ENCODE measurements at places on chromosomes 7 and 10.
A peak's percentile ranks its signal among the peaks of the same experiment; 100 is the strongest.

DNA sequence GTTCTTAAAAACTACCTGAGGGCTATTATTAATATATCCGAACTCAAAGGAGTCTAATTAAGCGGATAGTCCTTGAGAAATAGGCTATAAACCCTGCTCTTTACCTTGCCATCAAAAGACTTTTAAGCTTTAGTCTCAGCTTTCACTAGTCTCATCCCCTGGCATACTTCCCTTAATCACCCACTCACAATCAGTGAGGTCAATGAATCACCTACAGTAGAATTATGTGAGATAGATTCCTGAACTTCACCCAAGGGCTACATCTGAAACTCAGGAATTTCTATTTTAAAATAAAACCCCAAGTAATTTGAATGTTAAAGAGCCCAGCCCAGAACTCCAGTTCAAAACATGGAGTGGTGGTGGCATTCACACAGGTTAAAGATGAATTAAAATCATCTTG, 108.7 kb downstream of the ETV1 start:
- DNase-seq: peak; percentile 49

DNA sequence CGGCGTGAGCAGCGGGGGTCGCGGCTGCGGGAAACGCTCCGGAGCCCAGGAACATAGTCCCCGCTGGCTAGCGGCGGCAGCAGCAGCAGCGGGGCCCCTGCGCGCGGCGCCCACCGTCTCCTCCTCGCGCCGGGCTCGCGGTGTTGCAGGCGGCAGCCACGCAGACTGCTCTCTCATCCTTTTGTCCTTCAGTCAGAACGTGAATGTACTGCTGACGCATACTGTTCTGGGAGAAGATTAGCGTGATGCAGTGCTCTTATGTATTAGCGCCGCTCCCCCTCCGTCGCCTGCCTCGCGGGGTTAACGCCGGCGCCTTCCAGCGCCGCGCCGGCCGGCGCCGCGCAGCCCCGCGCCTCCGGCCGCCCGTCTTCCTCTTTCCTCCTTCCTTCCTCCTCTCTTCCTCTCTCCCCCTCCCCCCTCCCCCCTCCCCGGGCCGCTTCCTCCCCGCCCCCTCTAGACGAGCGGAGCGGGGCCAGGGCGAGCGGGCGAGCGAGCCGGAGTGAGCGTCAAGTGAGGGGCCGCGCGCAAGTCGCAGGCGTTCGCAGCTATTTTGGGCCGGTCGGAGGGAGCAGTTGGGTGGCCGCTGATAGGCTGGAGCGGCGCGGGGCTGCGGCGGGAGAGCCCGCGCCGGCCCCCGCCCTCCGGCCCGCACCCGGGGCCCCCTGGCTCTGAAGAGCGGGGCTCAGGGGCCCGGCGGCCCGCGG, 816 bp upstream of the LRRC4 start:
- peak; percentile 69 for DNase-seq

- DNase-seq: peak; percentile 83
Measured at GRCh38 chr10:17835688-17836087, 26.5 kb downstream of the MRC1 start.

DNA sequence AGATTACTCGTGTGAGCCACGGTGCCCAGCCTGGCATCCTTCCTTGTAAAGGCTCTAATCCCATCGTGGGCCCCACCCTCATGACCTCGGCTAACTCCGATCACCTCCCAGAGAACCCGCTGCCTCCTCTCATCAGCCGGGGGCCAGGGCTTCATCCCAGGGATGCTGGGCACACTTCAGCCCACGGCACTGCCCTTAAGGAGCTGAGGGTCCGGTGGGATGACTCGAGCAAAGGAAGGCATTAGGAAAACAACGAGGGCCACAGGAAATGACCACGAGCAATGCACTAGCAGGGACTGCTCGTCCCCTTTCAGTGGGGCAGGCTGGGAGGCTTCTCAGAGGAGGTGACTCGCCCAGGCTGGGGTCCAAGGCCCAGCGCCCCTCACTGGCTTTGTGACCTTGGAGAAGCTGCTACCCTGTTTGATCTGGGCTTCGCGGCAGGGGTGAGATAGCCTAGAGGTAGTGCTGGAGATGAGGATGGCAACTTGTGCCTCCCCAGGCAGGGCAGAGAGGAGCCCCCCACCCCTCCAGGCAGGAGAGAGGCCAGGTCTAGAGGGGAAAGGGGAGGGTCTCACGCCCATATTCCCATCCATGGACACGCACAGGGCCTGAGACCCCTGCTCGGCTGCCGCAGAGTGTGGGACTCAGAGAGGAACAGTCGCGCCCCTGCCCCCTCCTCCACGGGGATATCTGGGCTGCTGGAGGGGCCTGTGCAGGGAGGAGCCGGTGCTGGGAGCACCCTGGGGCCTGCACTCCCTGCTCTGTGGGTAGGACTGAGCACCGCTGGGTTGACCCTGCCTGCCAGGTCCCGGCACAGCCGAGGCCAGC, 26.8 kb downstream of the ELFN1 start:
- no peak for DNase-seq

GRCh38 chr10:12709000-12709401, 292.5 kb downstream of the CCDC3 start:
- no peak for DNase-seq

GRCh38 chr7:30308389-30308788, 24.0 kb downstream of the ZNRF2 start:
- DNase-seq: no peak

GRCh38 chr7:68504716-68505115, 1093.6 kb upstream of the AUTS2 start:
- no peak for DNase-seq

DNA sequence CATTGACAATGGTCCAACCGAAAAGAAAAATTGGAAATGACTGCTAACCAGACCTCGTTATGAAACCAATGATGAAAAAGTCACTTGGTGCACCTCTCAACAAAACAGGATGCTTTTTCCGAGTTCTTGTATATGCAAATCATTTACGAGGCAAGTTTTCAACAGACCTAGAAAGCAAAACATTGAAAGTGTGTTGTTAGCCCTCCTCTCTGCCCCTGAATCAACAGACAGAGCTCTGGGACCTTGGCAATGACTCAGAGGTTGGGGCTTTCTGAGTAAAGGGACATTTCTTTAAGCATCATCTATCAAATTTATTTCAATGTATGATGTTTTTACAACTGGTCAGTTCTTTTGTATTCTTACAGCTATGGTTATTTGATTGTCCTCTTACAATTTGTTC, 16.3 kb upstream of the DKK1 start:
- no peak for DNase-seq

- no peak for DNase-seq
Measured at GRCh38 chr7:99971242-99971641, 4.6 kb downstream of the AZGP1 start.

GRCh38 chr10:15188603-15189002, 20.1 kb upstream of the NMT2 start:
- DNase-seq: no peak

- DNase-seq: no peak
Measured at GRCh38 chr10:101388676-101389276, 34.8 kb downstream of the BTRC start.

DNA sequence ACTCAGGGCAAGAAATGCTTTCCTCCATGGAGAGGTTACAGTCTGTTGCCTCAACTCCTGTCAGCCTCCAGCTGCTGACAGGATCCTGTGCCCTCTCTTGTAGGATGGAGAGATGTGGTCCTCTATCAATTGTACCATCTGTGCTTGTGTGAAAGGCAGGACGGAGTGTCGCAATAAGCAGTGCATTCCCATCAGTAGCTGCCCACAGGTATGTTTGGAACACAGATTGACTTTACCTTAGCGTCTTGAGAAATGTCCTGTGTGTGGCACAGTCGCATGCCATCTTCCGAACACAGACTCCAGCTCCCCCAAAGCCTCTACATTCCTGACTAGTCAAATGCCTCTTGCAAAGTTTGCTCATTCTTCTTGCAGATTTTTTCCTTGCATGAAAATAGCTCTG, 152.6 kb downstream of the BMPER start:
- no peak for DNase-seq

GRCh38 chr10:3949711-3950110, 164.7 kb upstream of the KLF6 start:
- no peak for DNase-seq

GRCh38 chr10:49645417-49645816, 31.6 kb downstream of the CHAT start:
- DNase-seq: no peak

GRCh38 chr7:121605317-121605680, 209.2 kb upstream of the FAM3C start:
- DNase-seq: no peak

DNA sequence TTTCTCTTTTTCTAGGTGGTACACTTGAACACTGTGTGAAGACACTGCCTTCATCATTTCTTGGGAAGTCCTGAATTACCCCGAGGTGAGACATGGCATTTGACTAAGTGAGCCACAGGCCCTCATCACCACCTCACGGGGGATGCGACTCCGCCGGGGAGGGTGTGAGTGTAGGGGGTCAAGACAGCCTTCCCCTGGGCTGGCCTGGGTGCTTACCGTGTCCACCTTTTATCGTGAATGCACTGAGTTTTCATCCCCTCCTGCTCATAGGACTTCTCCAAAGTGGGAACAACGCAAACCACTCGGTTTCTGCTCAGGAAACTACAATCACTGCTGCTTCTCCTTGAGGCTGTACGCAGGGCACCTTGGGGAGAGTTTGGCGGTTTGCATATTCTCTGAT, 176.9 kb downstream of the SH2D4B start:
- no peak for DNase-seq

DNA sequence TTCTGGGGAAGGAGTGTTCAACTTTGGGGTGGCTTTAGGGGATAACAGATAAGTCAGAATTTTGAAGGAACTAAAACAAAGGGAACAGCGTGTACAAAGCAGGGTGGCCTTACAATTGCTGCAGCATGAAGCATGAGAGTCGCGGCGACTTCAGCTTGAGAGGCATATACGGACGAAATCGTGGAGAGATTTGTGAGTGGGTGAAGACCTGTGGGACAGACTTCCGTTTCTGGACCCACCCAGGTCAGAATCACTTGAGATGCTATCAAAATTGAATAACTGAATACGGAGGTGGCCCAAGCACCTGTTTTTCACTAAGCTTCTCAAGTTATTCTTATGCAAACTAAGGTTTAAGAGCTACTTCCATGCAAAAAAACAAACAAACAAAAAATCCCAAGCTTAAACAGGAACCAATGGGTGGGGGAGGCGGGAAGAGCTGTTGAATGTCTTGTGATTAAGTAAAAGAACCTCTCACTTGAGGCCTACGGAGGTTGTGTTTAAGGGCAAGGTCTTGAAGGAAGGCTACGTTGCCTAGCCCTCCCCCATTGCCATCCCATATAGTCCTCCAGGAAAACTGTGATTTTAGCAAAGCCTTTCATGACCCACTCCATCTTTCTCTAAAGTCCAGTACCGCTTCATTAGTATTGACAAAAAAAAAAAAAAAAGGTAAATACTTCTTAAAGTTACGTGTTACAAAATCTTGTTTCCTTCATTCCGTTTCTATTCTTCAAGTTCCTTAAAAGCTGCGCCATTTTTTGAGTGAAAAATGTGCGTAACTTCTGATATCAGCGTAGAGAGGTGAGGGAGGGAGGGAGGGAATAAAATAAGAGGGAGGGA, 1.3 kb upstream of the TRIM24 start:
- DNase-seq: no peak

GRCh38 chr7:41880107-41880506, 177.2 kb upstream of the INHBA start:
- DNase-seq: peak; percentile 89

DNA sequence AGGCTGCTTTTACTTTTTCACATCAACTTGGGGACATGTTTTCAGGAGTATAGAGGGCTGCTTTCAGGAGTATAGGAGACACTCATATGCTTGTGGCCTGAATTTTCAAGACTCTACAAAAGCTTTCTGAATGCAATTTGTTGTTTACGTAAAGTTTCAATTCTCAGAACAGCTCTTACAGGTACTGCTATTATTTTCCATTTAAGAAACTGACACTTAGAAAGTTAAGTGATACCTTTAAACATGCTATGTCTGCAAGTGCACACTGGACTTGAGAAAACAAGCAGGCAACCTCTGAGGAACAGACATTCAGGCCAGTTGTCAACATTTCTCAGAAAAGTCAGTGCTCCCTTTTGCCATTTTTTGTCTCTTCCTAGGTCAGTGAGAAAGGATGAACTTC, 70.0 kb upstream of the PHYHIPL start:
- no peak for DNase-seq

- DNase-seq: no peak
Measured at GRCh38 chr10:124096494-124096893, 3.1 kb upstream of the CHST15 start.

- DNase-seq: no peak
Measured at GRCh38 chr10:120385992-120386391, 71.0 kb upstream of the PLPP4 start.

- no peak for DNase-seq
Measured at GRCh38 chr7:150980663-150981062, 2.5 kb upstream of the KCNH2 start.

GRCh38 chr7:151896086-151896485, 19.2 kb upstream of the PRKAG2 start:
- no peak for DNase-seq

GRCh38 chr7:157250605-157251228, 86.1 kb upstream of the DNAJB6 start:
- DNase-seq: peak; percentile 22

DNA sequence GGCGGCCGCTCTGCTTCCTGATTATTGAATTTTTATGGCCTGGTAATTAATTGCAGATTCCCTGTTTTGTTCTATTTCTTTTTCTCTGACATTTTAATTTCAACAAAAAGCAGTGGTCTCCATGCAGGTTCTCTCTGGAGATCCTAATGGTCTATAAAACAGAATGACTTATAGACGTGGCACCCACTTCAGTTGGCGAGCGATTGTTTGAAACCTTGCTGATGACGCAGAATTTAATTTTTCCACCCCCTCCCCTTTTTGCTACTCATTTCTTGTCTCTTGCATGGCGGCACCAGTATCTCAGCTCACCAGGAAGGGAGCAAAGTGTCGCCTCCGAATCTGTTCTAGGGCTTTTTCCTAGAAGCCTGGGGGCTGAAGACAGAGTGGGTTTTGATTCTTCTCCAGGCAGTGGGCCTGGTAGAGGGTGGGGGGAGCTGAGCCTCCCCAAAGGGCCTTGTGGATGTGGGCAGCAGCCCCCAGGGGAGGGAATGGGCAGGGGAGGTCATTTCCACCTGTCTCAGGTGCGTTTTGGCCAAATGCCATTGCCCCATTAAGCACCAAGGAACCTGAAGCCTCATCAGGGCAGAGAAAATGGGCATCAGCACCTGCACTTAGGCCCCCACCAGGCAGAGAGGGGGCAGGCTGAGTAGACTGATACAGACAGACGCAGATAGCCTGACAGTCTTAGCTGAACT, 3.5 kb upstream of the COMTD1 start:
- no peak for DNase-seq

DNA sequence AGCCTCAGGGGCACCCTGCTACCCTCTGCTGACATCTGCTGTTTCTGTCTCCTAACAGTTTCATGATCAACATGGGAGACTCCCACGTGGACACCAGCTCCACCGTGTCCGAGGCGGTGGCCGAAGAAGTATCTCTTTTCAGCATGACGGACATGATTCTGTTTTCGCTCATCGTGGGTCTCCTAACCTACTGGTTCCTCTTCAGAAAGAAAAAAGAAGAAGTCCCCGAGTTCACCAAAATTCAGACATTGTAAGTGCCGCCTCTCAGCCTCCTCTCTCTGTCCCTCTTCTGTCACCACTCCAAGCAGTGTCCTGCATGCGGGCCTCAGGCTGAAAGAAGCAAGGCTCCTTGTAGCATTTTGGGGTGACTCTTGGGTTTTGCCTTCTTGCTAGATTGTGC, 39.0 kb downstream of the POR start:
- no peak for DNase-seq

- DNase-seq: no peak
Measured at GRCh38 chr7:81533931-81534330, 235.9 kb downstream of the HGF start.
